ENCODE measurements at places on chromosomes 7 and 10. TPM values are rescaled to one million over a fixed set of nuclear protein-coding genes. Genes with fewer than 3 reads are reported as not detected.

- no peak for DNase-seq
Measured at GRCh38 chr7:142248-142941, 50.0 kb upstream of the FAM20C start.

DNA sequence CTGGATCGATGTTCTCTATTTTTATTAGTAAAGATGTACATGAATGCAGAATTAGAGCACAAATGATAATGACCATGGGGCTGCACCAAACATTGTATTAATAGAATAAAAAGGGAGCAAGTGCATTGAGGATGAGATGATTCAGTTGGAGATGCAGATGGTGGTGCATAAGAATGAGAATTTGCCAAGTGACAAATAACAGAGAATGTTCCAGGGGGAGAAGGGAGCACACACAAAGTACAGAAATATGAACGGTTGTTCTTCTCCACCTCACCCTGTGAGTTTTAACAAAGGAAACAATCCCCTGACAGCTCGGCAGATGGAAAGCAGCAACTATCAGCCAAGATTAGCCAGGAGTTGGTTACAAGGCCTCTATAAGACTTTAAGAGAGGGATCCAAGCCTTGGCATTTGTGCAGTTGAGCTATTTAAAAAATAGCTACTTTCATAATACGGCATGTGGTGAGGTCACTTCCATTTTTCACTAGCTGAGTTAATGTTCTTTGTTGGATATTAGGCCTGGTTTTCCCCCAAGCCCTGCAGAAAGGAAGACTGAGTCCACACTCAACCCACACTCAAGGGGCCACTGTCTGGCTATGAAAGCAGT lies 462.5 kb downstream of the TNS3 start:
- no peak for DNase-seq

GRCh38 chr10:97708976-97709946 lies 4.3 kb upstream of the MARVELD1 start:
- peak; percentile 75 for DNase-seq

C10orf67 gene
- polyA plus RNA-seq = 3.0 TPM

Data from renal pelvis (tissue), 12 donors.